NCI-H1105 (cell line): ENCODE measurements at places on chromosomes 5 and 9.

GRCh38 chr9:12681620-12682019 lies 11.6 kb upstream of the TYRP1 start:
- DNase-seq: no peak

- DNase-seq: no peak
Observed at GRCh38 chr9:89655056-89655989, 50.5 kb downstream of the GADD45G start.

DNA sequence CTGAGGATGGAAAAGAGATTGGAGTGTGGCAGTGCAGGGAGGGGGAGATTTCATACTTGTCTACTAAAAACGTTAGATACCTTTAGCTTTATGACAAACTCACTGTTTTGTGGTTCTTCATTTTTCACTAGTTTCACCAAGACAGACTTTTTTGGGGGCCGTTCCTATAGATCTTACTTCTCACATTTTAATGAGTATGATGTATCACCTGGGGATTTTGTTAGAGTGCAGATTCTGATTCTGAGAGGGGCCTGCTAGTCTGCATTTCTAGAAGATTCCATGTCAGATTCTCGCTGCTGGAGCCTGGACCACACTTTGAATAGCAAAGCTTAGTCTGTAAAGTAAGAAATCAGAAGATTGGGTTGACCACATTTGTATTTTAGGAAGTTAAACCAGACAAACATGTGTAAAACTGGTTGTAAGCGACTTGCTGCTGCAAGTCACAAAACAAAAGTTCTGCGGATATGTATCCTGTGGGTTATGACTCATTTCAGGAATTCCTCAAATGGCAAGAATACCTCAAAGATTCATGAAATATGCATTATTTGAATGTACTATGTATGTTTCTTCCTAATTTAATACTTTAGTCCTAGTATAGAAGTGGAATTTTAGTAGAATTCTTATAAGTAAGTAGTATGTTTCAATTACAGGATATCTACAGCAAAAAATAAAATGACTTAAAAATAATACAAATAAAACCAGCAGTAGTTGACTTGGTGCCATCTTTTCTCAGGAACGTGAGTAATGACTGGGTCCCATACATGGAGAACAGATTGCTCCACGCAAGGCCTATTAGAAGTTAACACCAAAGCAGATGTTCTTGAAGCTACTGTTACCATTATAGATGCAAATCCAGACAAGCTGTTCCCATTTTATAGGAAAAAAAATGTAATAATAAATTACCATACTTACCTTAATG lies 27.8 kb downstream of the NFIL3 start:
- no peak for DNase-seq

- no peak for DNase-seq
Observed at GRCh38 chr5:74763504-74763903, 3.4 kb downstream of the GFM2 start.

- DNase-seq: no peak
Observed at GRCh38 chr5:179298181-179298993, 46.9 kb downstream of the ADAMTS2 start.

- no peak for DNase-seq
Observed at GRCh38 chr5:173752653-173753052, 135.5 kb upstream of the CPEB4 start.

GRCh38 chr5:42020788-42021530 lies 95.9 kb downstream of the FBXO4 start:
- DNase-seq: no peak

GRCh38 chr9:30198463-30199309 lies 2185.8 kb upstream of the ACO1 start:
- DNase-seq: no peak

DNA sequence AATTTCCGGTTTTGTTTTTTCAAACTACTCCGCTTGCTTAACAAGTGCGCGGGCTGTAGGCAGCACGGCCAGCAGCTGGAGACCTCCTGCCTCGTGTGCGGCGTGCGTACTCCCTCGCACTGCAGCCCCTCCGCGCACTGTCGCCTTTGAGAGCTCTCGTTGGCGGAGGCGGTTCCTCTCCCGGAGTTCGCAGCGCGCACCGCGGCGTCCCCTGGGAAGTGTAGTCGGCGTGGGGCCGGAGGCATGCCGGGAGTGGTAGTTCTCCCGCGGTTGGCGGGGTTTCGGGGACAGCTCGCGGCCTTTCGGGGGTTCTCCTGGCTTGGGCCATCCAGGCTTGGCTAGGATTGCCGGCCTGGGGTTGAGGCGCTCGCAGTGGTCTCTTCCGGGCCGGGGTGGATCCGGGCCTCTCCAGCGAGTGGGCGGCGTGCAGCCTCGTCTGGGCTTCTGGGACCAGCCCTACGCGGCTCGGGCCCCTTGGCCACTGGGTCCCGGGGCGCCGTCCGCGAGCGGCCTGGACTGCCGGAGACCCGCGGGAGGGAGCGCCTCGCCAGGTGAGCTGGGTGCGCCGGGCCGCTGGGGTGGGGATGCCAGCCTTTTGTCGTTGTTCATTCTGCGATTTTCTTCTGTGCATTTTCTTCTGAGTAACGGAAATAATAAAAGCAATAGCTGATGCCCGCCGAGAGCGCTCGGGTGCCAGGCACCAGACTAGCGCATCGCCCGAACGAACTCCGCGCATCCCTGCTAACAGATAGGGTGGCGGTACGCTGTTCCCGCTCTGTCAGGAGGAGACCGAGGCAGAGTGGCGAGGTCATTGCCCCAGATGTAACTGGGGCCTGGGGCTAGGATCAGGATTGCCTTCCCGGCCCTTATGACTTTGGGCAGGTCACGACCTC lies at the start of gene ZNF354C:
Gene ZNF354C (plus strand): TSS at position 258 of the 893 bp plus-strand sequence. CDS start 1,696 bp downstream, outside the sequence.
- DNase-seq: no peak

- DNase-seq: no peak
Observed at GRCh38 chr5:61784341-61784740, 452.3 kb downstream of the ZSWIM6 start.

- DNase-seq: no peak
Observed at GRCh38 chr9:14018081-14018480, 295.9 kb downstream of the NFIB start.

DNA sequence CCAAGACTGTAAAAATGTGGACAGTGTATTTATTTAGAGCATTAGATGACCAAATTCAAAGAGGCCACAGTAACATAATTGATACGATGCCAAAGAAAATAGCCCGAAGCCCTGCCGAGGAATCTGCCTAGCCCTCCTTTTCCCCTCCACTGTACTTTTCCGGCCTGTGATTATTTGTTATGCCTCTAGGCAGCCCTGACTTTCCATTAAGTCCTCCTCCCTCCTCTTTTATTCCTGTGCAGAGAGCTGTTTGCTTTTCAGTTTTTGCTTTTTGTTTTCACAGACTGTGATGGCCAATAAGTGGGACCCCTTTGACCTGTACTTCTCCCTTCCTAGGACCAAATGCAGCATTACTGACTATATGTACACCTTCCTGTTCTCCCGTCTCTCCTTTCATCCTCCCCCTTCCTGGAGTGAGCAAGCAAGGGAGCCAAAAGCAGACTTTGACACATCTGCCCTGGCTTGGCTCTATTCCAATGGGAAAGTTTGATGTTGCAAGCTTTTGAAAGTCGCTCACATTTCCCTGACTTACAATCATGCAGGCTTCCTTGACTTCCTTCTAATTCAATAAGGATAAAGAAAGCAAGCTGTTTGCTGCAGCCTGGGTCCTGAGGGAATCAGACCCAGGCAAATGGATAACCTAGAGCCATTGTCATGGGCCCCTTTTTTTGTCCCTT lies 76.1 kb downstream of the NREP start:
- DNase-seq: peak; percentile 22

GRCh38 chr5:131720714-131721113 lies 76.1 kb downstream of the FNIP1 start:
- DNase-seq: peak; percentile 54

DNA sequence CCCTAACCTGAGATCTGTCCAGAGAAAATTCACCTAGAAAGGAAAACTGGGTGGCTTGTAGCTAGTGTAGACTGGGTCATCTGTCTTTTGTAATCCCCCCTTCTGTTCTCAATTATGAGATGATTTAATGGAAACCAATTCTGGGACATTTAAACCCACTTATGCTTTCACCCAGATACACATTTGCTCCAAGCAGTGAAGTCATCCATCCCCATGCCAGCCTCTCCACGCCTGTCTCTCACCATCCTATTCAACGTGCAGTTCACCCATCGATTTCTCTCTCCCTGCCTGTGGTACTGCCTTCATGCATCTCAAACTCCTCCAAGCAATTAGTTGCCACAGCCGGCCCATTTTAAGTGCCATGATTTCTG lies 1.8 kb downstream of the PHF19 start:
- no peak for DNase-seq

- no peak for DNase-seq
Observed at GRCh38 chr5:87138091-87138805, 129.4 kb upstream of the RASA1 start.

GRCh38 chr5:146173597-146173996 lies 8.9 kb downstream of the LARS1 start:
- DNase-seq: no peak

GRCh38 chr9:106773750-106774149 lies 89.2 kb upstream of the ZNF462 start:
- no peak for DNase-seq

GRCh38 chr9:1701113-1701512 lies 314.0 kb upstream of the SMARCA2 start:
- DNase-seq: no peak

DNA sequence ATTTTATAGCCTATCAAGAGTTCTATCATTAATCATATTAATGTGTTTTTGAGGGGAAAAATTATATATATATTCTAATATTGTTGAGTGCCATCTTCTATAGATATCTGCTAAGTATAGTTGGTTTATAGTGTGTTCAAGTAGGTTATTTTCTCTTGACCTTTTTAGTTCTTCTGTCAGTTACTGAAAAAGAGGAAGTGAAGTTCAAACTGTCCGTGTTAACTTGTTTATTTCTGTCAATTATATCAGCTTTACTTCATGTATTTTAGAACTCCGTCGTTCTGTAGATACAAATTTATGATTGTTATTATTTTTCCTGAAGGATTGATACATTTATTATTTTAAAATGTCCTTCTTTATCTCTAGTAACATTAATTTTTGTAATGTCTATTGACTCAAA lies 1209.1 kb downstream of the CDH12 start:
- DNase-seq: no peak
